ENCODE measurements at places on chromosomes 7 and 10. TPM values are rescaled to one million over a fixed set of nuclear protein-coding genes. Genes with fewer than 3 reads are reported as not detected.

CALY gene
- total RNA-seq: not detected

GRCh38 chr10:89548673-89549072 lies 13.3 kb upstream of the SLC16A12 start:
- no peak for DNase-seq

CNNM1 gene
- total RNA-seq: 0.06 TPM

EGR2 gene
- 0.54 TPM for total RNA-seq

IFIT1B gene
- not detected for total RNA-seq

- no peak for DNase-seq
Observed at GRCh38 chr7:81902536-81902935, 132.7 kb upstream of the HGF start.

CACNA2D1 gene
- total RNA-seq: 42.4 TPM

DNA sequence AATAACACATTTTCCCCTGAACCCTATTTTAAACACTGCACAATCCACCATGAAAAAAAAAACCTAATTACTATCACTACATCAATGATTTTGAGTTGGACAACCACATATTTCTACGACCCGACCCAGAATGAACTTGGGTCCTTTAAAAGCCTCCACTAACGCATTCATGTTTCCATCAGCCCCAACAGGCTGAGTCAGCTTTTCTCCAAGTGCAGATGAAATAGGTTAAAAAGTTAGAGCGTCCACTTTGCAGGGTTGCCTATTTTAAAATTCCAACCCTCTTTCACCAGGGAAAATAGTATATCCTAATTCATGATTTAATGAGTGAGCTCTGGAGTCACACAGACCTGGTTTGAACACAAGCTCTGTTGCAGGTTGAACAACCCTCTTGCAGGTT lies 501.0 kb upstream of the SORCS1 start:
- no peak for DNase-seq

ACHE gene
- total RNA-seq: 32.5 TPM

- no peak for DNase-seq
Observed at GRCh38 chr7:26681819-26682418, 182.5 kb downstream of the SKAP2 start.

CPN1 gene
- not detected for total RNA-seq

PAX4 gene
- total RNA-seq: not detected

SKIDA1 gene
- 6.3 TPM for total RNA-seq

DNA sequence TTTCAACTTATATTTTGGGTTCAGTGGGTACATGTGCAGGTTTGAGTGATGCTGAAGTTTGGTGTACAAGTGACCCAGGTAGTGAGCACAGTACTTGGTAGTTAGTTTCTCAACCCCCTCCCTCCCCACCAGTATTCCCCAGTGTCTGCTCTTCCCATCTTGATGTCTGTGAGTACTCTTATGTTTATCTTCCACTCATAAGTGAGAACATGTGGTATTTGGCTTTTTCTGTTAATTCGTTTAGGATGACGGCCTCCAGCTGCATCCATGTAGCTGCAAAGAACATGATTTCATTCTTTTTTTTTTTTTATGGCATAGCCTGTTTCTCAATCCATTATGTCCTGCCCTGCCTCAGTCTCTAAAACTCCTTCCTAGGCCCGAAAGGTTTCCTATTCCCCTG lies 222.1 kb downstream of the WDR37 start:
- no peak for DNase-seq

GRCh38 chr7:40761762-40762560 lies 627.2 kb downstream of the SUGCT start:
- peak; percentile 13 for DNase-seq

- DNase-seq: no peak
Observed at GRCh38 chr7:148218603-148219002, 372.0 kb upstream of the C7orf33 start.

GRCh38 chr7:143381427-143382125 lies 431 bp downstream of the ZYX start:
- DNase-seq: peak; percentile 91

DNA sequence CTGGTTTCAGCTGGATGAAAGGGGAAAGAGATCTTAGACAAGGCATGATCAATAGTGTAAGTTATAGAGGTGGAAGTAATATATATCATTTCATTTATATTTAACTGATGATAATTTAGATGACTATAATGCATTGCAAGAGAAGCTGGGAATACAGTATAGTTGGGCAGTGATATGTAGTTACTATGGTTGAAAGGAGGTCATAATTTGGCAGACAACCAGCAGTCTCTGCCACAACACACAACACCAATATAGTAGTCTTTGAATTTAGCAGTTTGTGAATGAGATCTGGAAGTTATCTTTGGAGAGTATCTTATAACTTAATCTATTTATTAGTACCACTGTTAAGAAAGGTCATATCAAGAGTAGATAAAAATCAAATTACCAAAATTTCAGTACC lies 39.9 kb downstream of the TAX1BP1 start:
- no peak for DNase-seq
